ENCODE measurements at places on chromosomes 13 and 19.

GRCh38 chr19:38850976-38851621 lies 1.3 kb upstream of the HNRNPL start:
- DNase-seq: peak; percentile 83

GRCh38 chr13:60583911-60584753 lies 187.1 kb downstream of the TDRD3 start:
- peak; percentile 75 for DNase-seq

- no peak for DNase-seq
These were observed 120.1 kb downstream of the ZNF486 start for GRCh38 chr19:20287070-20287469.

DNA sequence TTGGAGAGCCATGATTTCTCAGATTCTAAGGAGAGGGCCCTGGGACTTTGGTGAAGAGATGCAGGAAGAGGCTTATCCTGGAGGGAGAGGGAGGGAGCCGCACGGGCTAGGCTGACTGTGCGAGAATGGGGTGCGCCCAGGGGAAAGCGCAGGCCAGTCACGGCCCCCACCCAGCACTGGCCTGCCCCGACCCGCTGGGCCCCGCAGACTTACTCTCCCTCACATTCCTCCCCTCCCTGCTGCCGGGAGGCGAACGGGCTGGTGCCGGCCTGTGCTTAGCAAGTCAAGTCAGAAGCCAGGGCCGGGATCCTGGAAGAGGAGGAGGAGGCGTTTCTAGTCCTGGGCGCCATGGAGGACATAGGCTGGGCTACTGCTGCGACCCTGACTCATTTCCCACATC lies 120.0 kb downstream of the CRYL1 start:
- no peak for DNase-seq

DNA sequence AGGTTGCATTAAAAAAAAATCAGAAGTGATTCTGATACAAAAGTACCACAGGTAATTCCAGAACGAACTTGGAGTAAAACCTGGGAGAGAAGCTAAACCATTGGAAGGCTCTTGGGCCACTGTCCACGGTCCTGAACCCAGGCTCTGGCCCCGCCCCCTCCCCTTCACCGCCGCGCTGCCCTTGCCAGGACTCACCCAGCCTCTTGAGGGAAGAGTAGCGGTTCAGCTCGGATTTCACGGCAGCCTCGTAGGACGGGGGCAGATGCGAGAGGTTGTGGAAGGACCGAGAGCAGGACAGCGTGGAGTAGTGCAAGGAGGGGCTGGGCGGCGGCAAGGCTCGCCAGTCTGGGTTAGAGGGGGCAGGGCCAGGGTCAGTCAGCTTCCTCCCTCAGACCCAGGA lies 5.7 kb downstream of the SHISA7 start:
- no peak for DNase-seq

Measured in suprapubic skin (tissue), 4 donors.